Immature natural killer cell (primary cell): ENCODE measurements at places on chromosomes 3 and 15.

DNA sequence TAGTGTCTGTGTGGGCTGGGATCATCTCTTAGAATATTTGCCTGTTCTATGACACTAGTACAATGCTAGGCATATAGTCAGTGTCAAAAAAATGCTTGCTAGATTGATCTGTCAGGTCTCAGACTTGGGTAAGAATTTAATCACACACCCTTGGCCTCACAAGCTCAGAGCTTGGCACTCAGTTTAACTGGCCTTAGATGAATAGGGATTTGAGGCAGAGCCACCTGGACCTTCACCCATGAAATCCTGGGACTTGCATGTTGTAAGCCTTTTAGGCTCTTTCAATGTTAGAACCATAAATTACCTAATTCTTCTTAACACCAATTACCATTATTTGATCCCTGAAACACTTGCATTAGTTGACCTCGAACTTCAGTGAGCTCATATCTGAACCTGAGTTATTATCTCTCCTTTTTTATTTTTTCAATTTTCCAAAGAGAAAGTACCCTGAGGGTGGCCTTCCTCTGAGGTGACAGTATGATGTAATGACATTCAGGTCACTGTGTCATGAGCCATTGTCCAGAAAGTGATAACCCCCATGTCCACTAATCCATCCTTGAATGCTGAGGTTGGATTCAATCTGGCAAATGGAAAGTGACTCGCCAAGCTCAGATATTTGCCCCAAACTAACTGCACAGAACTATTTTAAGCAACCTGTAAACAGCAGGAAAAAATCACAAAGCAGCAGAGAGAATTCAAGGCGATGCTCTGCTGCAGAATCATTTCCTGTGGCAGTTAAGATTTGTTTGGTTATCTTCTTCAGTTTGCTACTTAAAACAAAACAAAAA lies 615.2 kb upstream of the NR2F2 start:
- no peaks in the 10 kb centered on the region for H3K4me1 ChIP-seq
- H3K27me3 ChIP-seq: peaks cover 5% of the 10 kb centered on the region
- DNase-seq: no peak

- H3K4me1 ChIP-seq: peaks cover 29% of the 10 kb centered on the region
- DNase-seq: no peak
- H3K27me3 ChIP-seq: peaks cover 4% of the 10 kb centered on the region
- H3K27ac ChIP-seq: no peak overlapping the region
These were observed 5.6 kb downstream of the FES start for GRCh38 chr15:90889736-90890456.

DNA sequence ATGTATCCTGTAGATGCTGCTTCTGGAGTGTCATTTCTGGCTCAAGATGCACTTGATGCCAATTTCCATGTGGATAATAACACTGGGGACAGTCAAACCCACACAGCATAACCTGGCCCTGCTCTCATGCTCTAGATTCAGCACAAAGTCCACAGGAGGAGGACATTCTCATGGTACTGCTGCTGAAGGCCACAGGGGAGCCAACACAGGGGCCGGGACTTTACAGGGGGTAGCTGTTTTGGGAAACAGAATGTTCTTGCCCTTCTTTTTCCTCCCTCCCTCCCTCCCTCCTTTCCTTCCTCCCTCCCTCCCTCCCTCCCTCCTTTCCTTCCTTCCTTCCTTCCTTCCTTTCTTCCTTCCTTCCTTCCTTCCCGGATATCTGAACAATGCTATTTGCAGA lies 477.4 kb downstream of the PDCD6IP start:
- DNase-seq: no peak
- H3K4me1 ChIP-seq: no peaks in the 10 kb centered on the region
- peaks cover 5% of the 10 kb centered on the region for H3K27me3 ChIP-seq
- no peaks in the 10 kb centered on the region for H3K36me3 ChIP-seq
- H3K4me3 ChIP-seq: no peak overlapping the region

DNA sequence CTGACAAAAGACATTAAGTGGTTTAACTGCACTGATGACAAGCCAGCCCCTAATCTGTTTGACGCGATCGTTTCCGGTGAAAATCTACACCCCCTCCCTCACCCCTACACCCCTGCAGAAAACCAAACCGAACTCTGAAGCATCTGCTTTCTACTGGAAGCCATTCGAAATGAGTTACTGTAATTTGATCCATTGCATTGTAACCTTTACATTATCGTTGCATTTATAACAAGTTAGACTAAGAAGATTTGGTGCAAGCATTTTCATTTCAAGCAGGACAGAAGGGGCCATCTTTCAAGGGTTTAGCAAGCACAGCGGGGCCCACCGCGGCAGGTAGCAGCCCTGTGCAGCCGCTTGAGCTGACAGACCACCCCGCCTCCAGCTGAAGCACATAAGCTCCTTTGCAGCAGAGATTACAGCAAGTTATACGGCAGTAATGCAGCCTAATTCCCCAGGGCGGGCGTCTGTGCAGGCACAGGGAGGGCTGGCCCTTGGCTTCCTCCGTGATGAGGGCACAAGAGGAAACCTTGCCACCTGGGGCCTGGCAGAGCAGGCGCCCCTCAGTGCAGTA lies 79.3 kb downstream of the CHSY1 start:
- H3K36me3 ChIP-seq: no peaks in the 10 kb centered on the region
- DNase-seq: no peak
- peaks cover 16% of the 10 kb centered on the region for H3K4me1 ChIP-seq
- no peak overlapping the region for H3K4me3 ChIP-seq

DNA sequence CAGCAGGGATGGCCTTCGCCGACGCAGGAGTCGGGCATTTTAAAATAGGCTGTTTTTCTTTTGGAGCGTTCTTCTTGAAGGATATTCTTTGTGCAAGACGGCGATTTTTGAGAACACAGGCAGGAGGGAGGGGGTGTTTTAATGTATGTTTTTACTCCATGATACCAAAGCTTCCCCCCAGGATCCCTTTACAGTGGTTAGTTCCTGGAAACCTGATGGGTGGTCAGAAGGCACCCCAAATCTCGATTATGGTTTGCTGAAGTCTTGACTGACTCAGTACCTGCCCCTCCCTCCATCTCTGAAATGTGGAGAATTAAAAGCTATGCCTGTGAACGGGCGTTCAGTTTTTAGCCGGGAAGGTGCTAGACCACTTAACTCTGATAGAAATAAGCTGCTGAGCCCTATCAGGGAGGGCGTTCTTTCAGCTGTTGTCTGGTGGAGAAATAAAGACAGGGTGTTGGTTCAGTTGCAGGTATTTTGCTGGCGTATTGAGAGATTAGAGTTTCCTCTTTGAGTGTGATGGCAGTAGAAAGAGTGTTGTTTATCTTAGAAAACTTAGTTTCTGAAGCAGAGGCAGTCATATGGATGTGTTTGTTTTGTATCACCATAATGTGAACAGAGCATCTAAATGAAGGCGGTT lies 3.4 kb downstream of the IGF1R start:
- peaks cover 15% of the 10 kb centered on the region for H3K27me3 ChIP-seq
- no peaks in the 10 kb centered on the region for H3K36me3 ChIP-seq
- H3K4me1 ChIP-seq: peaks cover 36% of the 10 kb centered on the region
- peak; percentile 14 for DNase-seq
- peak overlapping the region; percentile 90 for H3K4me3 ChIP-seq

DNA sequence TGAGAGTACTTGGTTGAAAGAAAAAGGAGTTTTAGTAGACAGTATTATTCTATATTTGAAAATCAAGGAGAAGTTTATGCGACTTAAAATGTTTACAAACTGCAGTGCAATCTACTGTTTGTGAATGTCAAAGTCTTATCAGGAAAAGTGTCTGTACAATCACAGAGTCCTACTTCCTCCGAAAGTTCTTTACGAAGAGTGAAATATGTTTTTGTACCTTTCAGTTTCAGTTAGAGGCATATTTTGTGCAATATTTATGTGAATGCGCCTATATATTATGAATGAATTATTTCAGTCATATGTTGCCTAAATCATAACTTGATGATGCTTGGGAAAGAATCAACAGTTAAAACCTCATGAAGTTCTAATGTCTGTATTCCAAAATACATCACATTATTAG lies 31.5 kb downstream of the NGRN start:
- no peak overlapping the region for H3K4me3 ChIP-seq
- peaks cover 9% of the 10 kb centered on the region for H3K4me1 ChIP-seq
- peaks cover 5% of the 10 kb centered on the region for H3K27me3 ChIP-seq
- no peaks in the 10 kb centered on the region for H3K36me3 ChIP-seq
- DNase-seq: no peak
- H3K27ac ChIP-seq: no peak overlapping the region

GRCh38 chr3:10515396-10515795 lies 10.0 kb upstream of the ATP2B2 start:
- H3K4me1 ChIP-seq: no peaks in the 10 kb centered on the region
- no peak overlapping the region for H3K4me3 ChIP-seq
- H3K27me3 ChIP-seq: no peaks in the 10 kb centered on the region
- H3K36me3 ChIP-seq: no peaks in the 10 kb centered on the region
- no peak for DNase-seq
